NCI-H524 (cell line): ENCODE measurements at places on chromosomes 12 and 14.

GRCh38 chr14:93788543-93789227 lies 400 bp upstream of the PRIMA1 start:
- DNase-seq = peak; percentile 60

- peak; percentile 57 for DNase-seq
Measured at GRCh38 chr12:123928274-123928865, 44.3 kb downstream of the CCDC92 start.

- peak; percentile 89 for DNase-seq
Measured at GRCh38 chr12:3872800-3873636, at the start of gene PARP11. PARP11 (minus strand) TSS chr12:3873399; CDS start chr12:3873229, 170 bp downstream.

DNA sequence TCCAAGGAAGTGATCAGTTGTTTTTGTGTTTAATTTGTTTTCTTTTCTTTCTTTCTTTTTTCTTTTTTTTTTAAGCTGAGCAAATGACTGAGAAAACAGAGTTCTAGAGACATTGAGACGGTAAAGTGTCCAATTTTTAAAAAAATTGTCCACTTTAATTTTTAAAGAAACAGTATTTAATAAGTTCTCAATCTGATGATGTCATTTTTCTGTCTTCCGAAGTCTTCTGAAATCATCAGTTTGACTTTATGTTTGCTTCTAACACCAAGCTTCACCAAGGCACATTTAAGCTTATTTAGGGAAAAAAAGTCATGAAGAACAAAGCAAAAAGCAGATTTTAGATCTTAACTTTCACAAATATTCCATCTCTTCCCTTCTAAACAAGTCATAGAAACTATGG lies 63.4 kb upstream of the RTRAF start:
- DNase-seq = no peak

- DNase-seq = peak; percentile 77
Measured at GRCh38 chr12:130916241-130916911, 37.3 kb upstream of the ADGRD1 start.

- DNase-seq = peak; percentile 73
Measured at GRCh38 chr14:100383727-100384158, 60.6 kb downstream of the SLC25A47 start.

DNA sequence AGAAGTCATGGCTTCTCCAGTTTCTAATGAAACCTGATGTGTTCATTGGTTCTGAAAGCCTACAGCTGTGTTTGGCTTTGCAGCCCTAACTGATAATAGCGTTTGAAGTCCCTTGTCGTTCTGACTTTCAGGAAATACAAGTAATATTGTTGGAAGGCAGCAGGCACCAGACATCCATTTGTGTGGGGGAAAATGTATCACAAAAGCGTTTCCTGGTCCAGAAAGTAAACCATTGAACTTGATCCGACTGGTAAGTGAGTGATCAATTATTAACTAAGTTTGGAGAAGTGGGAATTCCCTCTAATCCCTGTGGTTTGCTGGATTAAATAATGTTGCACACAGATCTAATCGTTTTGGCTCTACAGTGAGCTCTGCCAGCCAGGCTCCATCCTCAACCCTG lies 77.3 kb upstream of the LTA4H start:
- DNase-seq = no peak

DNA sequence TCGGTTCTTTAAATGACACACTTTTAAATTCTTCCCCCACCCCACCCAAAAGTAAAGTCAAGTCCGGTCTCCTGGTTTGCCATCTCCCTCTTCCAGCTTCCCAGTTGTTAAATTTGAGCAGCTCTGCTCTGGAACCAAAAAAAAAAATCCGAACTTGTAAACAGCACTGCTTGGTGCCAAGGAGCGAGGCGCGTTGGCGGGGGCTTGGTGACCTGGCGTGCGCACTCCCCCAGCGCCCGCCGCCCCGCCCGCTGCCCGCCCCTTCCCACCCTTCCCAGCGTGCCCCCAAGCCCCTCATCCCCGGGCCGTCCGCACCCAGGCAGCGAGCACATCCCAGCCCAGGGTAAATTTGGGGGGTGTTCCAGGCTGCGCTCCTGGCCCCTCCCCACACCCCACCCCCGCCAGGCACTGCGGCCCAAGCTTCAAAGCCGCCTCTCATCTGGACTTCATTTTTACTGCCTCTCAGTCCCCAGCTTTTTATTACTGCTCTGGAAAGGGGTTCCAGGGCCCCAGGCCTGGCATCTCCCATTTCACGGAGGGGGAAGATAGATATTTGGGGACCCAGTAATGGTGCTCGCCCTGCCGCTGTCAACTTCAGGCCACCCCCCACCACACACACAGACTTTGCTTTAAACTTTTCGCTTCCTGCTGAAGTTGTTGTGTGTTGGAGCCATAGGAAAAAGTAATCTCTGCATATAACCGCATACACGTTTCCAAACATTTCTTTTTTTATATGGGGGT lies 11.7 kb upstream of the ITGB7 start:
- DNase-seq = no peak

- no peak for DNase-seq
Measured at GRCh38 chr12:2634471-2634870, 160.3 kb upstream of the FKBP4 start.

GRCh38 chr12:14849661-14850060 lies 6.3 kb upstream of the ART4 start:
- DNase-seq = no peak

DNA sequence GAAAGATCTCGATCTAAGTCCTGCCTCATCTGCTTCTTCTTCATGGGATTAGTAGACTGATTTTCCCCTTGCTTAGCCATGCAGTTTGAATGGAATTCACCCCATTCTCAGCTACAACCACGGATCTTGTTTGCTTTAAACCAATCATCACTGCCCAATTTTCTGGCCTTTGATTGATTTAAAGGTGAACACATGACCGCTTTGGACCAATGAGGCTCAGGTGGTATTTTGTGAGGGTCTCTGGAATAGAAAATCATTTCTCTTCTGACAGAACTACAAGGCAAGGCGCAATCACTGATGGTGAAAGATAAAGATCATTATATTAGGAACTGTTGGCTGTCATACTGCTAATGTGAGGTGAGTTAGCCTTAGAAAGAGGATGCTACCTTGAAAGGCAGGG lies 213.0 kb upstream of the PLEKHG7 start:
- DNase-seq = no peak

DNA sequence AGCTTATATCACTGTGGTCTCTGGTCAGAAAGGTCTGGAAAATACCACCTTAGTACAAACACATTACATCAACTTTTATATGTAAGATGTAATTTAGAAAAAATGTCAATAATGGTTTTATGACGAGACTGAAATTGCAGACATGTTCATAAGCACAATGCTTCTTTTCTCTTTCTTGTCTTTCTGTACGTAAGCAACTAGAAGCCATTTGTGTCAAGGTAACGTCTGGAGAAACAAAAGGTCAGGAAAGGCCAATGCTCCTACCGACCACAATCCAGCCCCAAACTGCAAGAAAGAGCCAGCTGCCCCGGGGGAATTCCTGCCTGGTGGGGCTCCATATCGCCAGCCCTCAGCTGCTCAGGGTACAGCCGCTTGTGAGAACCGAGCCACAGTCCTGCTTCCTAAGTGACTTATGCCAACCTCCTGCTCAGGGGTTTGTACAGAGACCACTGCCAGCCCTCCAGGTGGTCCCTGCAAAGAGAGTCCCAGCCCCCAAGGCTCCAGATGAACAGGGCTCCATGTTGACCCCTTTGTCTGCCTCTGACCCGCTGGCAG lies 6.3 kb downstream of the ZNF839 start:
- DNase-seq = no peak

- no peak for DNase-seq
Measured at GRCh38 chr12:66028390-66028789, 102.2 kb downstream of the LLPH start.

DNA sequence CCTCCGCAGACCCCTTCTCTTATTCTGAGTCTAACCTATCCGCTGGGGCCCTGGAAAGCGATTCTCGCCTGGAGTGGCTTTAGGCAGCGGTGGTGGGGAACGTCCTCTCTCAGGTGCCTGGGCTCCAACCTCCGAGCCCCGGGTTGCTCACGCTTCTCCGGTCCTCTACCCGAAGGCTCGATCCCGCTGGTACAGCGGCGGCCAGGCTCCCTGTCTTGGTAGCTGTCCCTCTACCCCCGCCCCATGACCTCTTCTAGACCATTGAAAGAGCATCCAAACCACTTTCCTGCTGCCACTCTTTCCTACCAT lies 505 bp upstream of the HEBP1 start:
- peak; percentile 68 for DNase-seq

DNA sequence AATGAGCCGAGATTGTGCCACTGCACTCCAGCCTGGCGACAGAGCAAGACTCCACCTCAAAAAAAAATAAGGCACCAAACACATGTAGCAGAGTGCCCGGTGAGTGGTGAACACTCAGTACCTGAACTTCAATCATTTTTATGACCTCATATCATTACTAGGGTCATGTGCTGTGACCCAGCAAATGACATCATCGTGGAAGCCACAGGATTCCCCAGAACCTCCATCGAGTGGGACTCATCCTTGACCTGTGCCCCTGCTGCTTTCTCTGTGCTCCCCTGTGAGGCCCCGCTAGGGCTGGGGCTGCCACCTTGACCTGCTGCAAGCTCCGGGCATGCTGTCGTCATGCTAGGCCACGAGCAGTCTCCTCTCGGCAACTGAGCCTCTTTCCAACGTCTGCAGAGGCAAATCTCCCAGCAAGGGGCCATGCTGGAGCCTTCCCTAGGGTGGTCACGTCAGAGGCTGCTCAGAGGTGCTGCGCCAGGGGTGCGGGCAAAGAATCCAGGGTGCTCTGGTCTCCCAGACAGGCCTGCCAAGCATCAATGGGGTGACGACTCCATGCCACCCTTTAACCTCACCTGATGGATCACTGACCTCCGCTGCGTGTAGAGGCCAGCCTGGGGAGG lies 18.5 kb downstream of the GLTP start:
- no peak for DNase-seq

- DNase-seq = peak; percentile 42
Measured at GRCh38 chr14:32298346-32298745, 30.8 kb upstream of the AKAP6 start.

- DNase-seq = no peak
Measured at GRCh38 chr14:96030108-96030760, 8.9 kb upstream of the C14orf132 start.

GRCh38 chr14:30907659-30908057 lies 33.3 kb downstream of the COCH start:
- DNase-seq = no peak

GRCh38 chr12:110912263-110912662 lies 8.1 kb downstream of the MYL2 start:
- DNase-seq = no peak

DNA sequence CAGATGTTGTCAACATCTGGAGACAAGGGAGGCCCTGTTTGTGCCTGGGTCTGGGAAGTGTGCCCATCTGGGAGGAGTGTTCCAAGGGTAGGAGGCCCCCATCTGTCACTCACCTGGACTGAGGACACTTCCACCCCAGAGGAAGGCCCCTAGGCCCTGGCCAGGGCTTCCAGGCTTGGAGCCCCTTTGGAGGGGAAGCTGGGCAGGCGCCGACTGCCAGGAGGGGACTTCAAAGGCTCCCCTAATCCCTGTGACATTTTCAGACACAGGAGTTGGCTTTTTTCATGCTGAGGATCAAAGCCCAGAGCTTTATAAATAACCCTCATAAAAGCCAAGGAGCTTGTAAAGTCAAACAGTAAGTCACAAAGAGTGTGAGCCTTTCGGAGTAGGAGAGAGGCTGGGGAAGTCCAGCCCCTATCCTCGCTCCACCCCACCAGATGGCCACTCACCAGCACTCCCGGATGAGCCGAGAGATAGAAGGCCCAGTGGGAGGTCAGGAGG lies 17.6 kb upstream of the FAM222A start:
- peak; percentile 87 for DNase-seq

GRCh38 chr14:51436630-51437029 lies 196.6 kb downstream of the TMX1 start:
- no peak for DNase-seq

- no peak for DNase-seq
Measured at GRCh38 chr12:132121283-132121682, 22.8 kb downstream of the DDX51 start.

GRCh38 chr14:75175677-75176141 lies 703 bp downstream of the TMED10 start:
- DNase-seq = no peak

DNA sequence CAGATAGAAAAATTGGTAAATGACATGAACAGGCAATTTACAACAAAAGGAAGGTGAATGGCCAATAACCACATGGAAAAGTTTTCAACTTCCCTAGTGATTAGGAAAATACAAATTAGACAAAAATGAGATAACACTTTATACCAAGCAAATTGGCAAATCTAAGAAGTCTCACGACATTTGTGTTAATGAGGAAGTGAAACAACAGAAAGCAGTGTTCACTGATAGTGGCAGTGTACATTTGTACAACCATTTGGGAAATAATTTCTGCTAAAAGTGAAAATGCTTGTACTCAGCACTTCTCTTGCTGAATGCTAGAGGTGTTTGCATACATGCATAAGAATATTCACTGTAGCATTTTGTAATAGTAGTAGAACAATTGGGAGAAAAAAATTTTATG lies 126.6 kb downstream of the LLPH start:
- no peak for DNase-seq

- no peak for DNase-seq
Measured at GRCh38 chr12:127542931-127543330, 724.0 kb upstream of the TMEM132C start.

- no peak for DNase-seq
Measured at GRCh38 chr12:19710811-19711793, 271.8 kb downstream of the AEBP2 start.

DNA sequence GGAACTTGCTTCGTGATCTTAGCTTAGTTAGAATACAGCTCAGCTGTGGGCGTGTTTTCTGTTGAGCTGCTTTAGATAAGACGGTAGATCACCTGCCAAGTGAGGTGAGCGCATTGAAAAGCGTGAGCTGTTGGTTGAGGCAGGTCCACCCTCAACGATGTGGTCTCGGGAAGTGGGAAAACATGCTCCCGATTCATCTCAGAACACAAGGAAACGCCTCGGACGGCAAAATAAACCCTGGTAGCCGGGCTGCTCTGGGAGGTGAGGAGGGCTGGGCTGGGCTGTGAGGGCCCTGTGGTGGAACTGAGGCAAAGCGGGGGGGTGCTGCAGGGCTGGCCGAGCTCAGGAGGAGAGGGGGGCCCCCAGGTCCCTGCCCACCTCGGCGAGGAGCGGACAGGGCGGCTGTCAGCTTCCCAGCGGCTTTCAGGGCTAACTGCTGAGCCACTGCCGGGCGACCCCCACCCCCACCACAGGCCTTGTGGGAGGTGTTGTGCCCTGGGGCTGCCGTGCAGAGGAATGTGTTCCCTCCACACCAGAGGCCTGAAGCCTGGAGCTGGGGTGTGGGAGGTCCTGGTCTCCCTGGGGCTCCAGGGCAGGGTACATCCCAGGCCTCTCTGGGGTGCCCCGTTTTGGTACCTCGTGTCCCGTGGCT lies 30.7 kb downstream of the NOC4L start:
- no peak for DNase-seq

GRCh38 chr14:104094709-104095425 lies 9.4 kb downstream of the ASPG start:
- DNase-seq = peak; percentile 39
